ENCODE measurements at places on chromosomes 13 and 19.

DNA sequence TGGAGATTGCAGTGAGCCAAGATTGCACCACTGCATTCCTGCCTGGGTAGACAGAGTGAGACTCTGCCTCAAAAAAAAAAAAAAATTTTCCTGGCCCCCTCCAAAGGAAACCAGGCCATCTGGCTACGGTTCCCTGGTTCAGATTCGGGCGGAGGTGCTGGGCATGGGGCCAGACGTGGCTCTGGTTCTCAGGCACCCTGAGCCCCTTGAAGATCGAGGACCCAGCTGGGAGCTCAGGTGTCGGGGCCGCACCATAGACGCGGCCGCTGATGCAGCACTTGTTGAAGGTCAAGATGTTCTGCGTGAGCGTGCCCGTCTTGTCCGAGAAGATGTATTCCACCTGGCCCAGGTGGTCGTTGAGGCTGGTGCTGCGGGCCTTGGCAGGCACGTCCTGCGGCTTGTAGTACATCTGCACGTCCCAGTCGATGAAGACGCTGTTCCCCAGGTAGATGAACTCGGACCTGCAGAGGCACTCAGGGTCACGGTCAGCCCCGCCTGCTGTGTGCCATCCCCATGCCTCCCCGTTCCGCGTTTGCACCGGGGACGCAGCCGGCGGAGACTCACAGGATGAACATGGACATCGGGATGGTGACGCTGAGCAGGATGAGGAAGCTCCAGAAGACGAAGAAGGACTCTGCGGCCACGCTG lies 12.3 kb downstream of the ATP8B3 start:
- DNase-seq = no peak

DNA sequence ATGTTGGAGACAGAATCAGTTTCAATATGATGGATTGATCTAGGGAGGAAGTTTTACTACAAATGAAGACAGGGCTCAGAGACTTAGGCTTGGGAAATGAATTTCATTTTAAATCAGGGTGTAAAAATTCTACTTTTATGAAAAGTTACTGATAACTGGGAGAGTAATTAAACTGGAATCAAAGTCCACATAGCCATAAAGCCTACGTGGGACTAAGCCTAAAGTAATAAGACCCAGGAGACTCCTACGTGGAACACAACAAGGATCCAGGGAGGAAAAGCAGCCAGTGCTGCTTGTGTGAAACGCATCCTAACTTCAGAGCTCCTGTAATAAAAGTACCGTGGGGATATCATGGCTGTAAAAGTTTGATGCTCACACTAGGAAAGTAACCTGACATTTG lies 152.0 kb upstream of the MYO16 start:
- no peak for DNase-seq

GRCh38 chr13:100269837-100270236 lies 180.9 kb downstream of the PCCA start:
- peak; percentile 69 for DNase-seq

DNA sequence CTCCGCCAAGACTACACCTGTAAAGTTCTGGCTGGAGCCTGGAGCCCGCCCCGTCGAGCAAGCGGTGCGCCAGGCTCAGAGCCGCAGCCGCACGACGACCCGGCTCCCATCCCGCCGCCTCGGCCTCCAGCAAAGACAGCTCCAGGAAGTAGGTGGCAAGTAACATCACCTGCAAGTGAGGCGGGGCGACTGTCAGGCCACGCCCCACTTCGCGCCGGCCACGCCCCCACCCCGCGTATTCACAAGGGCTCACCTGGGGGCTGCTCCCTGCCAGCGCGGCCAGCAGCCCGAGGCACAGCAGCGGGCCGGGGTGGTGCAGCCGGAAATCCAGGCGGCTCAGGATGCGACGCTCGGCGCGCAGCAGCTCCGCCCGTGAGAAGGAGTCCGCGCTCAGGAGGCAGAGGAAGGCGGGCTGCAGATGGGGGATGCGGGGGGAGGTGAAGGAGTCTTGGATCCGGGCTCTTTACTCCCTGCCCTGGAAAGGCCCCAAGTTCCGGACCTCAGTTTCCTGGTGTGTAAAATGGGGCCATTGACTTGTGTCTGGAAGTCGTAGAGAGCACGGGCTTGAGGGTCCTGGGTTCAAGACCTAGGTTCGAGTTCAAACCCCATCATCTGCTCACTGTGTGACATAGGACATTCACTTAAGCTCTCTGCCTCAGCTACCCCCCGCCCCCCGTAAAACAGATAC lies 3.2 kb downstream of the CCNP start:
- no peak for DNase-seq

- DNase-seq = no peak
Observed at GRCh38 chr13:27411341-27411740, 13.1 kb upstream of the GTF3A start.

- DNase-seq = no peak
Observed at GRCh38 chr19:50676625-50677197, 27.5 kb downstream of the C19orf81 start.

GRCh38 chr13:26442541-26442940 lies 114.9 kb upstream of the WASF3 start:
- DNase-seq = no peak

DNA sequence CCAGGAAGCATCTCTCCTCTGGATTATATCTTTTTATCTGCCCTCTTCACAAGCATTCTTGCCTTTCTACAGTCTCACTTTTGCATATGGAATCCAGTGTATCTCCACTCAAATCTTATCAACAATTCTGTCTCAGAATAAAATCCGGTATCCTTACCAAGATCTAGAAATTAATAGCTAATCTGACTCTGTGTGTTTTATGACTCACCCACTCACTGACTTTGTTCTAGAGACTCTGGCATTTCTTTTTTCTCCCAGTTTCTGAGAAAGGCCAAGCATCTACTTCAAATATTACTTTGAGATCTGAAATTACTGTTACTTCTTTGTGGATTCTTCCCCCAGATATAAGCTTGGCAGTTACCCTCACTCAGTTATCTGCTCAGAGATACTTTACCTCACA lies 913.5 kb upstream of the ATXN8OS start:
- DNase-seq = no peak

DNA sequence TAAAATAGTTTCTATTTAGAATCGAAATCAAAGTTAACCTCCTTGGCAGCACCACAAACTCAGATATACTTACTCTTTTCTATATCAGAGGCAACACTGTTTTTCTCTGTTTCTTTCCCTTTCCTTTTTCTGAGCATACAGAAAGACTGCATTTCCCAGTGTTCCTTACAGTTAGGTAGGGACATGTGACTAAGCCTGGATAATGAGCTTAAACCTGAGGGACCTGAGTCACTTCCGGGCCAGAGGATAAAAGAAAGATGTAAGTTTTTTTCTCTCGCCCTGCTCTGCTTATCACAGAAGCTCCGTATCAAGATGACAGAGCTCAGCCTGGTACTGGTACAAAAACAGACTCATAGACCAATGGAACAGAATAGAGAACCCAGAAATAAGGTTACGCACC lies 531.9 kb downstream of the KLF12 start:
- peak; percentile 10 for DNase-seq

DNA sequence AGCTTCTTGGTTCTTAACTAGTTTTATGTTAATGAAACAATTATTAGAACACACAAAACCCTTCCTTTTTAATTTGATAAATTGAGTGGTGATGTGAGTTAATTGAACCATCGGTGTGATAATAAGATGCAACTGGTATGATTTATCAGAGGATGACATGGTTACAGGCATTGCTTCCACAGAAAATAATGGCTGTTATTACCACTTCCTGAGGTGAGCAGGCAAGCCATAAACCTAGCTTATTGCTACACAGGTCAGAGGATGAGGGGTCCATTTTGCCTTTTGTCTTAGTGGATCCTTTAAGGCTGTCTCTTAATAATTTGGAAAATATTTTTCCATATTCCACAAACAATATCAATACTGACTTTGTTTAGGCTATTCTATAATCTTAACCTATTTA lies 226.6 kb upstream of the EDNRB start:
- no peak for DNase-seq

GRCh38 chr19:45376045-45376724 lies 5.8 kb upstream of the ERCC2 start:
- peak; percentile 74 for DNase-seq

DNA sequence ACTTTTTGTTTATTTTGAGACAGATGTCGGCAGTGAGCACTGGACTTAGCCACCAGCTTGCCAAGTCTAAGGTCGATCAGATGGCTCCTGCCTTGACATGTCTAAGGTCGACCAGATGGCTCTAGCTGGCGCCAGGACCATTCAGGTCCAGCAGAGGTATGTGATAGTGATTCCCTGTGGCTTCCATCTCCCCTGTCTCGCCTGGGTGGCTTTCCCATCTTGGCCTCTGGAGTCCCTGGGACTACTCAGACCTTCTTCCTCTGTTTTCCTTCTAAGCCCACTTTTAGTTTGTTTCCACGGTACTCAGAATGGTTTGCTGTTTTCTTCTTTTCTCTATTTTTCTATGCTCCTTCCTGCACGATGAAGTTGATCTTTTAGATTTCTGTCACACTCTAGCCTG lies 1435.7 kb downstream of the UQCRFS1 start:
- no peak for DNase-seq

DNA sequence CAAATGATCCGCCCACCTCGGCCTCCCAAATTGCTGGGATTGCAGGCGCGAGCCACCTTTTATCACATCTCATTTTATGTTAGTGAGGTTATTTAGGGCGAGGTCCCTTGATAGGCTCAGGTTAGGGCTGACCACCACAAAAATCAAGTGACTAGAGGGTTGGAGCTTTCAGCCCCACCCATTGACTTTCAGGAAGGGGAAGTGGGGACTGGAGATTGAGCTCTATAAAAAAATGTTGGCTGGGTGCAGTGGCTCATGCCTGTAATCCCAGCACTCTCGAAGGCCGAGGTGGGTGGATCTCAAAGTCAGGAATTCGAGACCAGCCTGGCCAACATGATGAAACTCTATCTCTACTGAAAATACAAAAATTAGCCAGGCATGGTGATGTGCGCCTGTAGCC lies 20.1 kb downstream of the FPR3 start:
- no peak for DNase-seq

GRCh38 chr19:30556230-30556711 lies 184.1 kb downstream of the ZNF536 start:
- DNase-seq = no peak

- DNase-seq = peak; percentile 62
Observed at GRCh38 chr19:11125994-11126685, 29.4 kb downstream of the SPC24 start.

GRCh38 chr19:2962018-2962670 lies 15.2 kb upstream of the TLE6 start:
- peak; percentile 81 for DNase-seq

- no peak for DNase-seq
Observed at GRCh38 chr13:77991003-77991402, 72.4 kb upstream of the EDNRB start.

GRCh38 chr13:111879719-111880118 lies 187.2 kb upstream of the SOX1 start:
- no peak for DNase-seq

- no peak for DNase-seq
Observed at GRCh38 chr19:14510311-14511228, 7.6 kb downstream of the DNAJB1 start.

- DNase-seq = no peak
Observed at GRCh38 chr13:52945348-52945747, 83.3 kb upstream of the OLFM4 start.
